ENCODE measurements at places on chromosomes 5 and 9.

DNA sequence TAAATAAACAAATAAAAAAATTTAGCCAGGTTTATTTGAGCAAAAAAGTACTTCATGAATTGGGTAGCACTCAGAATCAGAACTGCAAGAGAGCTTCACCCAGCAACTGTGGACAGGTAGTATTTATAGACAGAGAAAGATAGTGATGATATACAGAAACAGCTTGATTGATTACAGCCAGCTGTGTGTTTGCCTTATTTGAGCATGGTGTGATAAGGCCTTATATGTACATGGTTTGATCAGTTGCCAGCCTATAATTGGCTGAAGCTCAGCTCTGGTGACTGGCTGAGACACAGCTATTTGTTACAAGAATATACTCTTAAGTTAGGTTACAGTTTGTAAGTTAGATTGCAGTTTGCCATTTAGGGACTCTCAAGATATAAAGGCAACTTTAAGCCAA lies 34.3 kb upstream of the ARL15 start:
- no peak for DNase-seq

GRCh38 chr5:172741206-172741582 lies 29.8 kb downstream of the DUSP1 start:
- DNase-seq: no peak

DNA sequence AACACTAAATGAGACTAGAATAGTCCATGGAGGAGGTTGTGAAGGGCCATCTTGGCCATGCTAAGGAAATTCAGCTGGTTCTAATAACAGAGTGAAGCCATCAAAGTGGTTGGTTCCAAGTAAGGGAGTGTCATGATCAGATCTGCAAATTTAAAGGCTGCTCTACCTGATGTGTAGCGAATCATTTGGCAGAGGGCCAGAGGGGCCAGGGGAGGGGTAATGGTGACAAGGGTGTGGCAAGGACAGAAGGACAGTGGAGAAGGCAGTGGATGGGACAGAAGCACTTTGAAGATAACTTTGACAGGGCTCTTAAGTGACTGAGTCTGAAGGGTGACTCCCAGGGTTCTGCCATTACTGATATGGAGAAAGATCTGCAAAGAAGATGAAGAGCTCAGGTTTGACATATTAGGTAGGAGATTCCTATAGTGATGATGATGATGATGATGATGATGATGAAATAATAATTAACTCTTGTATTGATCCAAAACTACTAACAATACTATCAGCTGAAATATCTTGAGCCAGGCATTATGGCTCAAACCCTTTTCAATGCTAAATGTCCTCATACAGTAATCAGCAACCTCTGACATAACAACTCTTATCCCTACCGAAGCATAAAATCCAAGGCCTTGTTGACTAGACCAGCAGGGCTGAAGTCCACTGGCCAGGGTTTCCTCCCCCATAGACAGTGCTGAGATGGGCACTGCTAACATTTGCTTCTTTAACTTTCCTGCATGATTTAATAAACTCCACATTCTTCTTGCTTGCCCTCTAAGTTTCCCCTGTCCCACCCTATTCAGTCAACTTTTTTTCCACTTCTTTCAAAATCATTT lies 20.0 kb downstream of the KIAA1191 start:
- DNase-seq: no peak

GRCh38 chr5:116572350-116573278 lies 2.0 kb downstream of the SEMA6A start:
- no peak for DNase-seq

DNA sequence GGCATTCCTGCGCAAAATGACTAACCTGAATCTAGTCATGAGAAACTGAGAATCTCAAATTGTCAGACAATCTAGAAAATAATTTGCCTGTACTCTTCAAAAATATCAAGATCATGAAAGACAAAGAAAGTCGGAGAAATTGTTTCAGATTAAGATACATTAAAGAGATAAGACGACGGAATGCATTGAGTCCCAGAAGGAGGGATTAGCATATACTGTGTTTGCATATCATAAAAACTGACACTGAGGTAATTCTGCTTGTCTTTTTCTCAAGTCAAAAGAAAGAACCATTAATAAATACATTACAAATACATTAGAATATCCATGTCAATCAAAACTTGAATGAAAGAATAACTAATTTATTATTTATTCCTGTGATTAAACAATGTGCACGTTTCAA lies 88.4 kb downstream of the CDH12 start:
- DNase-seq: no peak

- peak; percentile 71 for DNase-seq
These were observed at the start of gene EPB41L4B for GRCh38 chr9:109320742-109321448. Gene EPB41L4B (minus strand): TSS chr9:109321059. CDS start chr9:109320446, 613 bp downstream.

GRCh38 chr5:126973193-126973592 lies 57.2 kb downstream of the MARCHF3 start:
- DNase-seq: no peak

DNA sequence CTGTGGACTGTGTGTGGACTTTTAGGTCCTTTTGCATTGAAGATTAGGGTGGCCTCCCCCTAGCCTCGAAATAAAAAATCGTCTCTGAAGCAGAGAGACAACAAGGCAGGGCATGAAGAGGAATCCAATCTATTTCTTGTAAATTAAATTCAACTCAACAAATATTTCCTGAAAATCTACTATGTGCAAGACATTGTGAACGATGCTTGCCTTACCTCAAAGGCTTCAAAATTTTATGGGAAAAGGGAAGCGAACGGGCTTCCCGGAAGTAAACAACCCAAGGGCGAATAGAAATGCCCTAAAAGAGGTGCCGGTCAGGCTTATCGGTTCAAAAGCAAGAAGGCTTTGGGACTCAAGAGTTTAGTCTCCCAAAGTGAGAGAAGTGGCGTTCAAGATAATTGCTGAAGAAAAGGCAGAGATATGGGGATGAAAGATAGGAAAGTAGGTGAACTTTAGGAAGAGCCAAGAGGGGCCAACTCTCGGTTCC lies 525 bp downstream of the KIF24 start:
- no peak for DNase-seq

DNA sequence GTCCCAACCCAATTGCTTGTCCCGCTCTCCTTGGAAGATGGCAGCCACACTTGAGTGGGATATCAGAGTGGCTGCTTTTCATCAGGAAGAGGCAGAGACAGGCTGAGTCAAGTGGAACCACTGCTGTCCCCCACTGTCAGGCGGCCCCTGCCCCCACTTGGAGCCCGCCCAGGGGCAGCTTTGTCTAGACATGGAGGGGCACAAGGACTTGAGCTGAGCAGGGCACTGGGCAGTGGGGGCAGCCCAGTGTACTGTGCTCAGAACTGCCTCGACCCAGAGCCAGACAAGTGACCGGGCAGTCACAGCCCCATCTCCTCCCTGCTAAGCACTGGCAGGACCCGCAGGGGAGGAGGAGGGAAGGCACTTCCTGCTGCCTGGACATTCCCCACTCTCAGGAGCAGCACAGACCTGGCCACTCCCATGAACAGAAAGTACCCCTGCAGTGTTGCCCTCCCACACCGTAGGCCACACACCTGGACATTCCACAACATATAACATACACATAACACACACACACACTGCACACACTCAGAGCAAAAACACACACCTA lies 91.0 kb downstream of the MRPL36 start:
- no peak for DNase-seq

DNA sequence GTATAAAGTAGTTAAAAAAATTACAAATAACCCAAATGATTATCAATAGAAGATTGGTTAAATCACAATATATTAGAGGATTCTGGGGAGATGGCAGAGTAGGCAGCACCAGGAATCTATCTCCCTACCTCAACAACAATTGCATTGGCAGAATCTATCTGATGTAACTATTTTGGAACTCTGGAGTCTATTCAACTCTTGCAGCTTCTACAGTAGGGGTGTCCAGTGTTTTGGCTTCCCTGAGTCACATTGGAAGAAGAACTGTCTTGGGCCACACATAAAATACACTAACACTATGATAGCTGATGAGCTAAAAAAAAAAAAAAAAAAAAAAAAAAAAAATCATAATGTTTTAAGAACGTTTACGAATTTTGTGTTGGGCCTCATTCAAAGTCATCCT lies 29.2 kb upstream of the ECM2 start:
- DNase-seq: no peak

GRCh38 chr9:97773091-97773490 lies 76.0 kb upstream of the XPA start:
- no peak for DNase-seq

DNA sequence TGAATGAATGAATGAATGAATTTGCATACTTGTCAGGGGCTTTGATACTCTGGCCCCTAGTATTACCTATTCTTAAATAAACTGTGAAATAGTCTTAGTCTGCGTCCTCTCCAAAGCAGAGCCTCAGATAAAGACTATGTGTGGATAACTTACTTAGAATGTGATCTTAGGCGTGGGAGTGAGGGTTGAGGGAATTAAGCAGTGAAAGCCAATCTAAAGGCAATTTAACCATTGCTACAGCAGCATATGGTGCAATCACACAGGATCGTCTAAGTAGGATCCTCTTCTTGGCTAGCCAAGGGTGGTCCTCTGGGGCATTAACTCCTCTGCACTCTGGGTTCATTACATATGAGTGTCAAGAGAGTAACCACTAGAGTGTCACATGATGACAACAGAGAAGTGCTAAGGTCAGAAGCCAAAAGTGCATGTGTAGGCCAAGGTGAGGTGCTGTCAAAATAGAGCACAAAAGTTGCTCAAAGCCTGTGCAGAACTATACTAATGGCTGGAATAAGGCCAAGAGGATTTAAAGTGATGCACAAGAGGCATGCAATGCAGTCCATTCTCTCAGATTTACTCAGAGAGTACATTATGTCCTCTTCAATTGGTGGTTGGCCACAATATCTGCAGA lies 274.4 kb upstream of the SEMA6A start:
- DNase-seq: no peak

DNA sequence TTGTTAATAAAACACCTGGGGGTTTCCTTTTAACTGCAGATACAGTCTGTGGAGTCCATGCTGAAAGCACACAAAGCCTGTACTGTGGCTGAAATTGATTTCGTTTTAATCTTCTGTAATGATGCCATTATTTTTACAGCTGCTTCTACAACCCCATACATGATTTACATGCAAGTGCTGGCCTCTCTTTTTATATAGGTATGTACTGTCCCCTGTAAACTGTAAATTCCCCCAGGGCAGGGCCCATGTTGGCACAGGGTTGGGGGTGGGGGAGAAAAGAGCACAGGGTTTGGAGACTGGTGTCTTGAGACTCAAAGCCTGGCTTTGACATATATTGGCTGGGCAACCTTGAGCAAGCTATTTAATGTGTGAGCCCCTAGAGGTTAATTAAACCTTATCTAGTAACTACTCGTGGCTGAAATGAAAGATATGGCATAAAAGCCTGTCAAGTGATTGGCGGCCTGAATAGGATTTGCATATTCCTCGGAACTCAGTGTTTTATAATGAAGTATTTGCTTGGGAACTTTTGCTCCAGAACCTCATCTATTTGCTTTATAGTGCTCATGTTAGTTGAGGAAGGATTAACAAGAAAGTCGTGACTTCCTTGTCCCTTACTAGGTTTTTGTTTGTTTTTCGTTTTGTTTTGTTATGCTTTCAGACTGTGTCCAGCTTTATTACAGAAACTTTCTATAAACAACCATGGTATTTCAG lies 34.0 kb downstream of the KLF4 start:
- no peak for DNase-seq

- no peak for DNase-seq
These were observed 20.2 kb downstream of the ZNF474 start for GRCh38 chr5:122149321-122150090.

DNA sequence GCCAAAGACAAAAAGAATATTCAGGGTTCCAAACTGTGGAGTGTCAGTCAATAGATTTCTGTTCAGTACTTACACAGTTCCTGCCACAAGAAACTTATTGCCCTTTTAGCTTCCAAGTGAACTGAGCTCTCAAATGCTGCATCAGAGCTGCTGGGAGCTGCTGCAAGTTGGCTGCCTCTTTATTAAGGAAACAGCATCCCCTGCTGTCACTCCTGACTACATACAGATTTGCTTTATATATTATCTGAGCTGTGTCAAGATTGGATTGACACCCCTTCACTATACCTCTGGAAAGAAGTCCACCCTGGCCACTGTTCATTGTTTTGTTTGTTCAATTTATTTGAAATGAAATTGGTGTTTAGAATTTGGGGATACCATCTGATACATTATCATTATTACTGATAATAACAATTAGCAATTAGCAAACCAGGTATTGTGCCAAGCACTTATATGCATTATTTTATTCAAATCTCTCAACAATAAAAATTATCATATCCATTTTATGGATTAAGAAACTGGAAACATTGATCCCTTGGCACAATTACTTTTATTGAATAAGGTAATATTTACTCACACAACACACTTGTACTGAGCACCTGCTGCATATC lies 16.4 kb upstream of the C5orf58 start:
- peak; percentile 67 for DNase-seq

DNA sequence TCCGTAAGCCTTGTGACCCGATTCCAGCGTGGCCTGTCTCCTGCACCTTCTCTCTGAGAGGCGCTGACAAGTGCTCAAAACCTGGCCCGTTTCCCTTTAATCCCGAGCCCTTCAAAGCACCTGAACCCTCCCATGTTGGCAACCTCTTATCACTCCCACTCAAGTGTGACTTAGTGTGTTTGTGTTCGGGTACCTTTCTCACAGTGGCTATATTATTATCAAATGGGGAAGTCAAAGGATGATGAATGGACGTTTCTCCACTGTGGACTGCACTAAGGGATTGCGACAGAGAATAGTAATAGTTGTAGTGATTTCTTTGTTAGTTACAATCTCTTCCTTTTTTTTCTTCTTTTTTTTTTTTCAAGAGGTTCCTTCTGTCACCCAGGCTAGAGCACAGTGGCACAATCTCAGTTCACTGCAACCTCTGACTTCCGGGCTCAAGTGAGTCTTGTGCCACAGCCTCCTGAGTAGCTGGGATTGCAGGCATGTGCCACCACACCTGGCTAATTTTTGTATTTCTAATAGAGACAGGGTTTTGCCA lies 65.4 kb upstream of the TNFSF8 start:
- peak; percentile 71 for DNase-seq

- DNase-seq: no peak
These were observed 18.4 kb upstream of the IL17B start for GRCh38 chr5:149397530-149397929.

GRCh38 chr9:81321551-81321950 lies 367.8 kb downstream of the TLE1 start:
- DNase-seq: no peak

DNA sequence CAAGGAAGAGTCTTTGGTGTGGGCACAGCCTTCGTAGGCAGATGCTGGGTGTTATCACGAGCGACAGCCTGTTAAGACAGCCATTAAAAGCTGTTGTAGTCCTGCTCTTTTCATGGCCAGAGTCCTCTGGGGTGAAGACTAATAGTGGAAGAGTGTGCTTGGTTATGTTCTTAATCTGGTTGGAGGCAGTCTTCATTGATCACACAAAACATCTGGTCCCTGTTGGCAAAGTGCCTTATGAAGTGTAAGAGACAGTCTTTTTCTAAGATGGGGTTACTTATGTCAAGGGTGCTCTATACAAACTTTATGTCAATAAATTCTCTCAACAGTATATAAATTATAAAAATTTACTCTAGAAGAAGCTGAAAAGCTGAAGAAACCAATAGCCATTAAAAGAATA lies 280.4 kb downstream of the CAAP1 start:
- DNase-seq: no peak

- DNase-seq: peak; percentile 51
These were observed 49.0 kb upstream of the POU5F2 start for GRCh38 chr5:93790401-93790800.
